SJCRH30 (cell line): ENCODE measurements at places on chromosomes 11 and 22. TPM values are rescaled to one million over a fixed set of nuclear protein-coding genes. Genes with fewer than 3 reads are reported as not detected.

DNA sequence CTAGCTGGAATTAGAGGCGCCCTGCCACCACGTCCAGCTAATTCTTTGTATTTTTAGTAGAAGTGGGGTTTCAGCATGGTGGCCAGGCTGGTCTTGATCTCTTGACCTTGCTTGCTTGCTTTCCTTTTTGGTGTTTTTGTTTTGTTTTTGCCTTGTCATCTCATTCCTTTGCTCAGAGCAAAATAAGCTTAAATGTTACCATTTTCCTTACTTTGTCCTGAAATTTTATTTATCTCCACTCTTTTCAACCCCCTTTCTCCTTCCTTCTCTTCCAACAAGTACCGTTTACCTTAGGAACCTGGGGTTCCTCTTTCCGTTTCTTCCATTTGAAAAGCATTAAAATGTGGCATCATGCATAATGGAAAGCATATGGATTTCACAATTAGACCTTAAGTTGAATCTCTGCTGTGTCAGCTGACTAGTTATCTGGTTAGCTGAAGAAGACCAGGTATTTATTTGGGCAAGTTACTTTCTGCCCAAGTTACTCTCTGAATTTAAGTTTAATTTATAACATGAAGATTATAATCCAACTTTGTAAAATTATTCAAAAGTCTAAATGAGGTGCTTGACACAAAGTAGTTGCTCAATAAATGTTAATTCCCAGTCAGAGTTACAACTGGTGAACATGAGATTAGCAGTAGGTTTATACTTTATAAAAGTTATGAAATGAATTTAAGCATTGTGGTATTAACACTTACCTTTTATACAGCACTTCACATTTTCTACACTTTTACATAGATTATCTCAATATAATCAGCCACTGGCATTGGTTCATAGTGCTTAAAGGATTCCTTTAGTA lies 69.7 kb downstream of the PRMT3 start:
- DNase-seq: no peak

DNA sequence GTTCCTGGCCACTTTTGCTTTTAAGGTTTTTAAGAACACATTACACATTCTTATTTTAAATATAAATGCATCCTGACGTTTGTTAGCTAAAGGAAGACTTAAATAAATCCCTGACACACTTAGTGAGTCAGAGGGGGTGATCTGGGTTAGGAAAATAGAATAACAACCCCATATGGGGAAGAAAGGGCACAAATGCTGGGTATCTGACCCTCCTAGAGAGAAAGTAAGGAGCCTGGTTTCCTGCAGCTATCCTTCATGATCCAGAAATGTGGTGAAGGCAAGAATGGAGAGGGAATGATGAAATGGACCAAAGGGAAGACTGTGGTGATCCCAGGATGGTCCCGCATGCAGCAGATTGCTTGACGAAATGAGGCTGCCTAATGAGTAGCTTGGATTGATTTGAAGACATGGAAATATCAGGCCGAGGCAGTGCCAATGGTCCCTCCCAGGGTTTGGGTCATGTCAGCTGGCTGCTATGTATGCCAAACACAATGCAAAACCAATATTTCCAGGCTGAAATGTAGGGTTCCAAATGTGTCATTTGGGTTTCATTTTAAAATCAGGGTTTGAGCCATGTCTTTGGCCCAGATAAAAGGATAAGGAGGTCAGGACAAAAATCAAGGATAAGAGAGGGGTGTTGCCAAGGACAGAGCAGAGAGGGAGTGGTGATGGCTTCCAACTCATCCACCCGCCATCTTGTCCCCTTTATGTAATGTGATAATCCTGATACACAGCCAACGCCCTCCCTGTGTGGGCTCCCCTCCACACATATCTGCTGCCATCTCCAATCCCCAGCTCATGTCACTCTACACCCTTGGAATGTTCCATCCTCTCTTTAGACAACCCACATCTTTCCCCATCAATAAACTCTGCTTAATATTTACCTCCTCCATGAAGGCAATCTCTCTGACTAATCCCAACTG lies 135.1 kb upstream of the PITPNB start:
- no peak for DNase-seq

DNA sequence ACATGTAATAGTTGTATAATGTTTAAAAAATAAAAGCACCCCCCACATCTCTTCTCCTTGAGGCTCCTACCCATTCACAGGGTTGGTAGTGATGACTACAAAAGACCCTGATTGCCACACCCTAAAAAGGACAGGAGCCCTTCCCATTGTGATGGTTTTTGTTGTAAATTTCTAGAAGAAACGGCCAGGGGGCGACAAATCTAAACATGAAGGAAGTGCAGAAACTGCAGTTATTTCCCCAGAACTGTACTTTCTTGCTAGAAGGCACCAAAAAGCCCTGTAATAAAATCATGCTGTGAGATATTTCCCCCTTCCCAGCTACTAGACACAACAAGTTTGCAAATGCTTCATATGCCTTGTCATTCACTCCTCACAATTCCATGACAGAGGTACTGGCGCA lies 10.8 kb downstream of the PRR5L start:
- peak; percentile 35 for DNase-seq

GRCh38 chr11:130146796-130147195 lies 12.8 kb upstream of the ST14 start:
- DNase-seq: no peak

The C11orf42 gene
- total RNA-seq: not detected in 2 replicates

- no peak for DNase-seq
Observed at GRCh38 chr22:49357661-49358440, 469.8 kb downstream of the BRD1 start.

GRCh38 chr11:126329644-126330211 lies 25.8 kb upstream of the ST3GAL4 start:
- DNase-seq: no peak

DNA sequence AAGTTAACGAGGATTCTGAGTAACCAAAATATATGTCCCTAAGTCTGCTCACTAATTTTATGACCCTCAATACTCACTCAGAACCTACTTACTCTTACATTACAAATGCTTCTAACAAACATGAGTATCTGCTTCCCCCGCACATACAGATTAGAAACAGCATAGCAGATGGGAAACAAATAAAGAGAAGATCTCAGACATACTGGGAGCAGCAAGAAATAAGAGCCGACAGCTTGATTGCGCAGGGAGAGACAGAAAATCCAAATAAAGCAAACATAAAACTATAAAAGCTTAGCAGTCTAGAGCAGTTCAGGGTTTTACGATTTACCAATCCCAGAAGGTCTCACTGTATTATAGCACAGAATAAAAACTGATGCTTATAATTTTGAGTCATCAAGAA lies 89.1 kb upstream of the DBX1 start:
- DNase-seq: peak; percentile 60

DNA sequence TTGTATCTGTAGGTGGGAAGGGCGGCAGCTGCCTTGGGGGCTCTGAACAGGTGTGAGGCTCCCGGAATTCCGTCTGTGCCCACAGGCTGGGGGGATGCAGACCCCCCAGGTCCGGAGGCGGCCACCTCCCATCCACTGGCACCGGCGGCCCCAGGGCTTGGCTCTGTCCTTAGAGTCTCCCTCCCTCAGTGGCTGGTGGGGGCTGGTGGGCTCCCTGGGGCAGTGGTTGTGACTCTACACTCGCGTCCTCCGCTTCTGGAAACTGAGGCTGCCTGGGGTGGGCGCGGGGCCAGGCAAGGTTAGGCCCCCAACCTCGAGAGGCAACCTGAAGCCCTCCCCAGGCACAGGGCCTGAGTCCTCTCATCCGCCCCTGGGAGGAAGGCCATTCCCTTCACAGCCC lies 1305.4 kb downstream of the BRD1 start:
- no peak for DNase-seq

The SEC14L6 gene
- not detected in 2 replicates for total RNA-seq

GRCh38 chr11:73398132-73398526 lies 21.9 kb downstream of the RELT start:
- no peak for DNase-seq

DNA sequence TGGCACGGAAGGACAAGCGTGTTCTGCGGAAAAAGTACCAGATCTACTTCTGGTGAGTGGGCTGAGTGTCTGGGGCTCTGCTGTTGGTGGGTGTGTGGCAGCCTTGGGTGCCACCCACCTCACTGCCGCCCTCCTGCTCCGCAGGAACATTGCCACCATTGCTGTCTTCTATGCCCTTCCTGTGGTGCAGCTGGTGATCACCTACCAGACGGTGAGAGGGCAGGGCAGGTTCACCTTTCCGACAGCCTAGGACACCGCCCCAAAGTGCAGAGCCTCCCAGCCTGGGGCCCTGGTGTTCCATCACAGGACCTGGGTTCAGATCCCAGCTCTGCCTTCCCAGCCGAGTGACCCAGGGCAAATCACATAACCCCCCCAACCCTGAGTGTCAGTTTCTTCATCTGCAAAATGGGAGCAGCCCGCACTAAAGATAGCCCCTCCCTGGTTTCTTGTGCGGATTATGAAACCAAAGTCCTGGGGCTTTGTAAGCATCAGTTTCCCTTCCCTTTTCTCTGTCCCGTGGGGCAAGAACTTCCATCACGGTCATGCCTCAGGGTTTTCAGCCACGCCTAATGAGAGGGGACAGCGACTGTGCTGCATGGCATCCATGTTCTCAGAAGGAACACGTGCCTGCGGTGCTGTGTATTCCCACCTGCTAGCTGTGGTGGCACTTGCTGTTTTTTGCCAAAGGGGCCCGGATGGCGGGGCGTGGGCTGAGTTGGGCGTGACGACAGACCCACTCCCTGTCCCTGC lies 9.8 kb upstream of the TAGLN start:
- no peak for DNase-seq

GRCh38 chr11:3166268-3167142 lies 1.4 kb upstream of the OSBPL5 start:
- DNase-seq: peak; percentile 49

The FOSL1 gene
- 1.5 and 1.9 TPM in 2 replicates for total RNA-seq

The ASPHD2 gene
- 3.5 and 4.0 TPM in 2 replicates for total RNA-seq

GRCh38 chr11:76316726-76317125 lies 64.2 kb downstream of the THAP12 start:
- DNase-seq: no peak

GRCh38 chr11:74634537-74634936 lies 42.2 kb downstream of the POLD3 start:
- DNase-seq: peak; percentile 4

The DHCR7 gene
- total RNA-seq: 40.1 and 42.8 TPM in 2 replicates

DNA sequence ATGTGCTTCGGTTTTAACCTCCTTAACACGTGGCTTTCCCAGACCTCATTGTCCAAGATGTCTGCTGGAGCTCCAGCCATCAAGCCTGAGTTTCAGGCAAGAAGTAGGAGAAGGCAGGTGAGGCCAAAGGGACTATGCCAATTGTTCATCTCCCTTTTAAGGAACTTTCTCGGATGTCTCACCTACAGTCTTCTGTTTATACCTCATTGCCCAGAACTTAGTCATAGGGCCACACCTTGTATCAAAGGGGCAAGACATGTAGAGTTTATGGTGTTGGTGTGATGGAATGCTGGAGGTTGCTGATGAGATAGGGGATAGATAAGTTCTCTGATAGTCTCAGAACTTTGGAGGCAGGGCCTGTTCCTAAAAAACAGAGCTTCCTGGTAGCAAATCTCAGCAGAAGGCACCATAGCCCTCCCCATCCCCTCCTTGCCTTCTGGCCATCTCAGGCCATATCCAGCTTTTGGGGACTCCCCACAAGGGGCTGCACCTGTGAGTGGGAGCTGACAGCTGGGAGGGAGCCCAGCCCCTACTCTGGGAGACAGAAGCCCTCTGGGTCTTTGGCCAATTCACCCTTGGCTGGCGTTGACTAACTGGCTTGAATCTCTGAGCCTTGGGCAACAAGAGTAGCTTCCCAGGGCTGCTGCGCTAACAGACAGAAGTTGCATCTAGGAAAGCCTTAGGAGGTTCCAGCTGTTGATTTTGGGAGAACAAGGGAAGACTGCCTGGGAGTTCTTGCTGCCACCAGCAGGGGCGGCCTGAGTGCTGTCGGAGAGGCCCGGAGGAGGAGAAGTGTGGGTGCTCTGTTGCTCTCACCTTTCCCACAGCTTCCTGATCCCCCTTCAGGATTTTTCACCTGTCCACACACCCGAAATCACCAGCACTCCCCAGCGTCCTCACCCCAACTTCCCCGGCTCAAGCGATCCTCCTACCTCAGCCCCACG lies 149.8 kb upstream of the THY1 start:
- no peak for DNase-seq

DNA sequence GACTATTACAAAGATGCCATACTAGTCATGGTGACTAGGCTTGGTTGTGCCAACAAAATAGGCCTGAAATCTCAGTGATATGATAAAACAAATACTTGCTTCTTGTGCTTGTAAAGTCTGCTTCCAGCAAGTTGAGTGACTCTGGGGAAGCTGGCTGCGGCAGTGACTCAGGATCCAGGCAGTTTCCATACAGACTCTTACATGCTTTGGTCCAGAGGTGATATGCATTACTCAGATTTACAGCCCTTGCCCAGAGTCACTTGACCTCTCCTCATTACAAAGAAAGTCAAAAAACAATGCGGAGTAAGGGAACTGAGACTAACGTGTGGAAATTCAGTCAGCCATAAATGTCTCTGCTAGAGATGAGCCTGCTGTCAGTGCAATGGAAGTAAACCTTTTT lies 387.5 kb downstream of the KCNA4 start:
- no peak for DNase-seq

DNA sequence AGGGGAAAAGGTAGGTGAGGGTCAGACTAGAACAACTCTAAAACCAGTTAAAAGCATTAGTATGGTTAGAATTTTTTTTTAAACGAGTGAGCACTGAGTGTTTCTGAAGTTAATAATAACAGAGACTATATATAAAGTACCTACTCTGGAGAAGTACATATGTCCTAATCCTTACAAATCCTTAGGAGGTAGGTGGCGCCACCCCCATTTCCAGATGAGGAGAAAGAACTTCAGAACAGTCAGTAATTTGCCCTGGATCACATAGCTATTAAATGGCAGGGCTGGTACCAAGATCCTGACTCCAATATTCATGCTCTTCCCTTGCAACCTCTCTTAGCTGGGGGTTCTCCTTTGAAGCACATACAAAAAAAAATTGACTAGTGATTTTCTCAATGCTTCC lies 80.5 kb downstream of the CLPB start:
- peak; percentile 17 for DNase-seq

DNA sequence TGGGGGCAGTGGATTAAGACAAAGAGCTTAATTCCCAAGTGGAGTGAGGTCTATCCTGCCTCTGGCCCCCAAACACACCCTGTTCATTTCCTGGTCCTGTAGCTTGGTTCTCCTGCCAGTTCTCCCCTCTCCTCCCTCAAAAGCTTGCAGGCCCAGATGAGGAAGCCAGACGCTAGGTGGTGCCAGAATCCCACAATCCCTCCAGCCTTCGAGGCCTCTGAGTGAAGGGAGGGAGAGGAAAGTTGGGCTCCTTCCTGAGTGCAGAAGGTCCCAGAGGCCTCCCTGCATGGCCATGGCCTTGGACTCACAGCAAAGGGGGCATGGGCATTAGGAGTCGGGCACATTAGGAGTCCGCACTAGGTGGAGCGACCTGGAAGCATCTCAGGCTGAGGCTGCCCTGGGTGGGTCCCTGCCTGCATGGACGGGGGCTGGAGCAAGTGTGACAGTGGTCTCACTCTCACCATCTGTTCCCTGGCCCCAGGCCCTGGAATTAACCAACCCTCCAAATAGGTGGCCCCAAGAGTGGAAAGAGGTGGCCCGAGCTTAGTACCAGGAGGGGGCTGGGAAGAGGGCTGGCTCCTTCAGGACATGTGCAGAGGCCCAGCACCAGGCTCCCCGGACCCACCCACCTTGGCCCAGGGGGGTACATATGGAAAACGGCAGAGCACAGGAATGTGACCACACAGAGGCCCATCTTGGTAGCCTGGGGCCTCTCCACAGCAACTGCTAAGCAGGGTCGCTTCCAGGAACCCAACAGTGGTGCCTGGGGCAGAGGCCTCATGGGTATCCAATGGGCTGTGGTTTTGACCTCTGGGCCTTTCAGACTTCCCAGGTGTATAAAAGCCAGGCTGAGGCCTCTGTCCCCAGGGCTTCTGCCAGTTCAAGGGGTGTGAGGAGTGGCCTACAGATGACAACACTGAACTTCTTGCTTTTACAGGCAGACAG lies 5.2 kb downstream of the FXYD2 start:
- peak; percentile 83 for DNase-seq
